ENCODE measurements at places on chromosomes 1 and 21.

DNA sequence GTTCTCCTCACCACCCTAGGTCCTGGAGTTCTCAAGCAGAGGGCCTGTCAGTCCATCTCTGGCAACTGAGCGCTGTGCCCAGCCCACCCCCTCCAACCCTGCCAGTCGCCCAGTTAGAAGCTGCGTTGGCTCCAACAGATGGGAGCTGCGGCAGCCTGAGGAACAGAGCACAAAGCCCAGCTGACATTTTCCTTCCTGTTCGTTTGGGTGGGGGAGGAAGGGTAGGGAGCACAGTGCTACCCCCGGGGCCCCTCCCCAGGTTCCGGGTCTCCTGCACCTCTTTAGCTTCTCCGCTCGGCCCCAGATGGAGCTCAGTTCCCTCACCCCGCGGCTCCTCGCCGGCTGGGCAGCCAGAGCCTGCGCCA, 1.4 kb downstream of the LRRN2 start:
- DNase-seq = no peak

GRCh38 chr1:42529724-42530181, 66.7 kb downstream of the CCDC30 start:
- peak; percentile 1 for DNase-seq

DNA sequence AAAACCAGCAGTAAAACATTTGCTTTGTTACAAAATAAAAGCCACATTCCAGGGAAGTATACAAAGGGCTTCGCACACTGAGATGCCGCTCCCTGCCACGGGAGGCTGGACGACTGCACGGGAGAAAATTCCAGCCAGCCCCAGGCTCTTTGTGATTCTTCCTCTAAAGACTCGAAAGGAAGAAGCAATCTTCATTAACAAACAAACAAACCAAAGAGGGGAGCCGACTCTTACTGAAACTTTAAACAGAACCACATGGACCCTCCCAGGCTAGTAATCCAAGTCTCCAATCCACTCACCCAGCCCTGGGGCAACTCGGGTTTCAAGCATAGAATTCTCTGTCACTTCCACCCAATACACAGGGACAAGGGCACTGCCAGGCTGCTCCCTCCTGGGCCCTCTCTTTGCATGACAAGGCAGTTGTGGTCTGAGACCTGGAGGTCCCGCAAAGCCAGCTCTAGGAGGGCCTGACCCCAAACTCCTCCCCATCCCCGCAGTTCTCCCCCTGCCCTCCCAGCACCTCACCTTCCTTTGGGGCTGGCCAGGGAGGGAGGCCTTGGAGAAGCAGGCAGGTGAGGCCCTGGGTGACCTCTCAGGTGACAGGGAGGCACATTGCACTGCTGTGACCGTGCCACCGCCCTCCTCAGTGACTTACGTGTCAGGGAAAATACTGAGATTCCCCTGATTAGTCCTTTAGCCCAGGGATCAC, 26.6 kb upstream of the COL18A1 start:
- no peak for DNase-seq

GRCh38 chr1:101203820-101204540, 32.8 kb upstream of the S1PR1 start:
- DNase-seq = no peak
